Activated CD8-positive, alpha-beta memory T cell treated with anti-CD3 and anti-CD28 coated beads, Interleukin-2, amount 50 U/mL, for 48 hours (primary cell): ENCODE measurements at places on chromosomes 3 and 15.

- no peak for DNase-seq
Measured at GRCh38 chr3:124353691-124354090, 361.8 kb upstream of the ROPN1 start.

DNA sequence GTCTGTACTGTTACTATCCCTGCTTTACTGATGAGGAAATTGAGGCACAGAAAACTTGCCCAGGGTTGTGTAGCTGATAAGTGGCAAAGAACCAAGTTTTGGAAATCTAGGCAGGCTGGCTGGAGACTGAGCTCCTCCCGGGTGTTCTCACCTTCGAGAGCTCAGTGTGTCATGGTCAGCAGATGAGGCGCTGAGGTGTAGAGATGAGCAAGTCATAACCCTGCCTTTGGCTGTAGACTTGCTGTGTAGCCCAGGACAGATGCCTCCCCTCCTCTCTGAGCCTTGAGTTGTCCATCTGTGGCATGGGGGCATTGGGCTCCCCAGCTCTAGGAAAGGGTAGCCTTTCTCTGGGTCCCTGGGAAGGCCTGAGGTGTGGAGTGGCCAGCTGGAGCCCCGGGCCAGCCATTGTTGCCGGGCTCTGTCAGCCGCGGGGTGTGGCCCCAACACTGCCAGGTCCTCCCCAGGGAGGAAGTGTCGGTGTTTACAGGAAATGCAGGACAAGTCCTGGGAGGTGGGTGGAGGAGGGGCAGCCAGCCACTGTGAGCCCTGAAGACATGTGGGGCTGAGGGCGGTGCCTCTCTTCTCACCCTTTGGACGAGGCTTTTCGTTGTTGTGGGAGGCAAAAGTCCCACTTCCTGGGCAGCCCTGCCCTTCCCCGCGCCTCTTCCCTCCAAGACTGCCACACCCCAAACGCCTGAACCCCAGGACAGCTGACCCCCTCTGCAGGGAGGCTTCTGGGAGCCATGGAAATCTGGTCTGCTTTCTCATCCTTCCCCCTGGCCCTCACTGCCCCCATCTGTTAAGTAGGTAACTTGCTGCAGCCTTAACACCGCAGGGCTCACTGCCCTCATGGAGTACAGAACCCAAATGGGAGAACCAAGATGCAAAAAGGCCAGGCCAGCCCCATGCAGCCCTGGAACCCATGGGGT, 29.1 kb downstream of the FGD5 start:
- no peak for DNase-seq

GRCh38 chr3:139718415-139718814, 40.6 kb upstream of the NMNAT3 start:
- no peak for DNase-seq

DNA sequence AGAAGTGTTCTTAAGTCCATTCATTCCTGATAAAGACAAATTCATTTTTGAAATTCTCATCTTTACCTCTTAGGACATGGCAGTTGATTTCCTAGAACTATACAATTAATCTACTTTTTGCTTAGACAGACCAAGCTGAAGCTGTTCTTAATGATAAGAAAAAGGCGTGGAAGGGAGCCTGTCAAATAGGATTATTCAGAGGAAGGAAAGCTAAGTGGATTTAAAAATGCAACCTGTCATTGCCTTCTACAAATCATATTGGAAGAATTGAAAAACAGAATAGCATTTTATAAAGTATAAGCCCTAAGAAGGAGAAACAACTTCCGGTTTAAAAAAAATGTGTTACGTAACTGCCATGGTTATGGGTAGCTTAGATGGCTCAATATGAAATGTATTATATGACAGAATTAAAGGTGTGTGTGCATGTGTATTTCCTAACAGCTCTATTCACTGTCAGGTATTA, 81.2 kb upstream of the RAP2B start:
- no peak for DNase-seq

DNA sequence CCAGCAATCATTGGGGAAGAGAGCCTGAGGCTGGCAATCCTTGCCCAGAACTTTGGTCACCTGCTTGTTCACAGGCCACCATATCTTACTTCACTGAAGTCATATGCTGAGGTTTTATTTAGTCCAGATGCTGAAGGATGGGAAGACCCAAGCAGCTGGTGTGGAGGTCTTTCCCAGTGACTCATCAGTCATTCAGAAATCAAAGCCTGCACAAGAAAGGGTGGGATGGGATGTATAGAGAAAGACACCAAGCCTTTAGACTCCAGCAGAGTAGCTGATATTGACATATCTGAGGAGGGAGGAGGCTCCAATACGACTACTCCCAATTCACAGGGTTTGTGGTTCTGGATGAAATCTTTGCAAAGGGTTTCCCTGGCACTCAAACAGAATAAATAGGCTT, 13.0 kb upstream of the PHLDB2 start:
- no peak for DNase-seq

DNA sequence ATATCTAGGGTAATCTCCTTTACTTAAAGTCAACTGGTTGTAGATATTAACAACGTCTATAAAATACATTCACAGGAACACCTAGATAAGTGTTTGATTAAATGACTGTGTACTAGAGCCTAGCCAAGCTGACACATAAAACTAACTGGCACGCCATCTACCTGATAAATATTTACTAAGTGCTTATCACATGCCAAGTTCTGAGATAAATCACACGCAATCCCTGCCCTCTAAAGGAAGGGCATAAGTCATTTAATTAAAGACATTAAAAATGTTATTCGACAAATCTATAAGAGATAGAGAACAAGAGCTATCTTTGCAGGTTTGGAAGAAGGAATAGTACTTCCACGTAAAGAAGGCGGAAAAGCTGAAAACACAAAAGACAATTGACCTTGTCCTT, 11.1 kb upstream of the MB21D2 start:
- no peak for DNase-seq

- no peak for DNase-seq
Measured at GRCh38 chr3:15781131-15781530, 16.6 kb downstream of the ANKRD28 start.

DNA sequence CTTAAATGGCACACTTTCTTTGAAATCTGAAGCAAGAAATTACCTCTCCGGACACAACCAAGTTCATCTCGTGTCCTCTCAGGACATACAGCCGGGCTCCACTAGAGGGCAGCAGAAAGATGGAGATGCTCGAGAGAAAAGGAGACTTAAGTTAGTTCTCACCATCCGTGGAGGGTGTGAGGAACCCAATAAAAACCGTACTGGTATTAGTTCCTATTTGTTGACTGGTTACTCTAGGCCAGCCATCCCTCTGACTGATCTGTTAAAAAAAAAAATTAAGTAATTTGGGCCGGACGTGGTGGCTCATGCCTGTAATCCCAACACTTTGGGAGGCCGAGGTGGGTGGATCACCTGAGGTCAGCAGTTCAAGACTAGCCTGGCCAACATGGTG, 7.9 kb upstream of the CYP11A1 start:
- peak; percentile 89 for DNase-seq

GRCh38 chr15:92645051-92645631, 10.4 kb downstream of the FAM174B start:
- DNase-seq: no peak

DNA sequence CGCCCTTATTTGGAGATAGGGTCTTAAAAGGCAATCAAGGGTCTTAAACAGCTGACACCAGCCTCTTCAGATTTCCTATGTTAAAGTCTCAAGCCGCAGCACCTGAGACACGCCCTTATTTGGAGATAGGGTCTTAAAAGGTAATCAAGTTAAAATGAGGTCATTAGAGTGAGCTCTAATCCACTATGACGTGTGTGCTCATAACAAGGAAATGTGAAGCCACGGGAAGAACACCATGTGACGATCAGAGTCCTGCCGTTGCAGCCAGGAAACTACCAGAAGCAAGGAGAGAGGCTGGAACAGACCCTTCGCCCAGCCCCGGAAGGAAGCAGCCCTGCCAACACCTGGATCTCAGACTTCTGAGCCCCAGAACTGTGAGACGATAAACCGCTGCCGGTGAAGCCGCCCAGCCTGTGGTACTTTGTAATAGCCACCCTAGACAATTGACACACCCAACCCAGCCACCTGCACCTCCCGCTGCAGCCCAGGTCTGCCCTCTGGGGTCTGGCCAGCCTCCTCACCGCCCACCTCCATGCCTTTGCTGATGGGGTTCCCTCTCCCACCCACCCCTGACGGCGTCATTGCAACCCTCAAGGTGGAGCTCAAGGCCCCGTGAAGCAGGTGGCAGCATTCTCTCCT, 137.9 kb downstream of the MEGF11 start:
- no peak for DNase-seq

DNA sequence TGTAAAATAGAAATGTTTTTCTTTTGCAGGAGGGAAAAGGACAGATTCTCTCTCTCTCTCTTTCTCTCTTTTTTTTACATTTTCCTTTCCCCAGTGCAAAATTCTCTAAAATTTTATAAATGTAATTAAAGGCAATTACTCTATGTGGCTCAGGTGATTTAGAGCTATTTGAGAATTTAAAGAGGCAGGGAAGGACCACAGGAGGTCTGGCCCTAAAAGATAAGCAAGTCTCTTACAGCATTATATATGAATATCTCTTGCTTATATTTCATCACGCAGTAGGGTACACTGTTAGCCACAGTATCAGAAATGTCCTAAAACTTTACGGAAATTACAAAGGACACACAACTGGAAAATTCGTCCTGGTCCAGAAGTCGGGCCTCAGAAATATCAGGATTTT, 70.5 kb upstream of the PPIB start:
- no peak for DNase-seq

DNA sequence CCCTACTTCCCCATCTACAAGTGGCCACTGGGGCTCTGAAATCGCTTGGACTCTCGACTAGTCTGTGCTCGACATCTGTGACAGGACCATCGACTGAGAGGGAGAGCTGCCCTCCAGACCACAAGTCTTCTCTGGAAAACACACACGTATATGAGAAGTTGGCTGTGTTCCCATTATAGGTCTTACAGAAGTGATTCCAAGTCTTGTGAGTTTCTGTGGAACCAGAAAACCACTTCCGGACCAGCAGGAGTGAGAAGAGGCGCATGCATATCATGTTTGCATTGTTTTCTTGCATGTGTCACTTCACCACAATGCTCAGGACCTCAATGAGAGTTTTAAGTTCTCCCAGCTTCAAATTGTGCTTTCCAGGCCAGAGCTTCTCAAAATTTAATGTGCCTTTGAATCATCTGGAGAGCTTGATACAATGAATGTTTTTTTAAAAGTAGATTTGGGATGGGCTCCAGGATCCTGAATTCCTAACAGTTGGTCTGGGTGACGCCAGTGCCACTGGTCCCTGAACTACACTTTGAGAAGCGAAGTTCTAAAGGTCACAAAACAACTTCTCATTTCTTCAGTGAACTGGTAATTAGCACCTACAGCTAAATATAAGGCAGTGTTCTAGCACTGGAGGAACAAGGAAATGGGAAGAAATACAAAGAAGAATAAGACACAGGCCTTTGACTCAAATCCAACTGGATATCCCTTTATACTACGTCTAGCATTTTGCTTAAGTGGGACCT, 15.7 kb downstream of the LIPC start:
- DNase-seq: no peak

DNA sequence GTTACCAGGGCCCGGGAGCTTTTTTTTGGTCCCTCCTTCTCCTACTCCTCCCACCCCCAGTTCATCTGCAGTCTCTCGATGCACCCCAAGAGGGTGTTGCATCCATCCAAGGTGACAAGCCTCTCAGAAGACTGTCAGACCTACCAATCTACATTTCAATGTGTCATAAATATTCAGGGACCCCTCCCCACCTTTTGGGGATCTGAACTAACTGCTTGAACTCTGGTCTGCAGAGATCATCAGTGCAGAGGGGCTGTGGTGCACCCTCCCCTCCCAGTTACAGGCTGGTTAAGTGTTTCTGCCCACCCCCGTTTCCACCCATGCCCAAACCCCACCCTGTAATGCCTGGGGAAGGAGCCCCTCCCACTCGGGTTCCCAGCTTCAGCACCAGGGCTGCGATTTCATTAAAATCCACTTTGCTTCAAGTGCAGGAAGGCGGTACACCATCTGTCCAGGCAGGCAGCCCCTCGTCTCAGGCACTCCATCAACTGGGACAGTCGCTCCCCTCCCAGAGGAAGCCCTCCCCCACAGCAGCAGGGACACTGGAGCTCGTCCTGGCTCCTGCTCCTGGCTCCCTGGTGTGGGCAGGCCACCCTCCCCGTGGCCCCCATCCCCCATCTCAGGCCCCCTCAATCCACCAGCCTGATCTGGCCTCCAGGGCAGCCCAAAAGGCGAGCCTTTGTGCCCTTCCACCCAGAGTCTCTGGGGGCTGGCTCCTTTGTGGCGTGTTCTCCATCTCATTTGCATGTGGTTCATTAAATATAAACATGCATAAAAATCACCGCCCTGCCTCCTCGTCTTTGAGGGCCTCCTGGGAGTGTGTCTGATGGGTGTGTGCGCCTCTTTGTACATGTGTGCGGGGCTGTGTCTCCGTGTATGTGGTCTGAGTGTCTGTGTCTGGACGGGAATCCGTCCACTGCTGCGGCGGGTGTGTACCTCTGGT, 32.3 kb downstream of the RNU5B-1 start:
- DNase-seq: no peak

GRCh38 chr3:10308678-10309077, 12.2 kb downstream of the SEC13 start:
- DNase-seq: no peak

- no peak for DNase-seq
Measured at GRCh38 chr15:71011503-71012155, 103.6 kb upstream of the THSD4 start.

DNA sequence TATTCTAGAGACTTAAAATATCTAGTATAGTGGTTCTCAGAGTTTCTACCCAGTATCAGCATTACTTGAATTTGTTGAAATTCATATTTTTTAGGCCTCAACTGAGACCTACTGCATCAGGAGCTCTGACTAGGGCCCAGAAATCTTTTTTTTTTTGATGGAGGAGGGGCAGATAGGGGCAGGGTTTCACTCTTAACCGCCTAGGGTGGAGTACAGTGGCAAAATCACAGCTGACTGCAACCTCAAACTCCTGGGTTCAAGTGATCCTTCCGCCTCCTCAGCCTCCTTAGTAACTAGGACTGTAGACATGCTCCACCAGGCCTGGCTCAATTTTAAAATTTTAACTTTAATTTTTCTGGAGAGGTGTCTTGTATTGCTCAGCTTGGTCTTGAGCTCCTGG, 36.6 kb downstream of the CHD2 start:
- DNase-seq: no peak

DNA sequence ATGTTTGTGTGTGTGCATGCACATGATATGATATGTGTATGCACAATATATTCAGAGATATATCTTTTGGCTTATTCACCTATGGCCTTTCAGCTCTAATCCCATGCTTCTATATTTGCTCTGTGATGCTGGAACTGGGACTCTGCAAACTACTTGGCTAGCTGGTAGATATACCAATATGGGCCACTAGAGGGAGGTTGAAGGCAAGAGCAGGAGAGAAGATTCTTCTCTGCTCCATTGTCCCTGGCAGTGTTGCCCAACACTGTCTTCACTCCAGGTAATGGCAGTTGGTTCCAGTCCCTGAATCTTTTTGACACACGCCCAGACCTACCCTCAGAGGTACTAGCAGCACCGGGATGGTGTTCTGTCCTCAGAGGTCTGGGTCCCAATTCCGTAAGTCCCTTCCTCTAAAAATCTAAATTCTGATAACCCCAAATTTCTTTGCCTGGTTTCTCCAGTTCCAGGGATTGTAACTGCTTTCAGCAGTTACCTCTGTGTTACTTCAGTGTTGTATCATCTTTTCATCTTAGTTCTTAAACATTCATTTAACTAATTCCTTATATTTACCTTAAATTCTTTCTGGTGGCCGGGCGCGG, 44.7 kb downstream of the GTPBP8 start:
- no peak for DNase-seq
